ENCODE measurements at places on chromosomes 16 and 17. TPM values are rescaled to one million over a fixed set of nuclear protein-coding genes. Genes with fewer than 3 reads are reported as not detected.
A peak's percentile ranks its signal among the peaks of the same experiment; 100 is the strongest.

- no peak overlapping the region for H3K4me3 ChIP-seq
- no peaks in the 10 kb centered on the region for H3K36me3 ChIP-seq
- DNase-seq = peak; percentile 68
- no peak overlapping the region for H3K27ac ChIP-seq
- no peaks in the 10 kb centered on the region for H3K27me3 ChIP-seq
These were observed 188.2 kb downstream of the FTO start for GRCh38 chr16:53892155-53892554.

DNA sequence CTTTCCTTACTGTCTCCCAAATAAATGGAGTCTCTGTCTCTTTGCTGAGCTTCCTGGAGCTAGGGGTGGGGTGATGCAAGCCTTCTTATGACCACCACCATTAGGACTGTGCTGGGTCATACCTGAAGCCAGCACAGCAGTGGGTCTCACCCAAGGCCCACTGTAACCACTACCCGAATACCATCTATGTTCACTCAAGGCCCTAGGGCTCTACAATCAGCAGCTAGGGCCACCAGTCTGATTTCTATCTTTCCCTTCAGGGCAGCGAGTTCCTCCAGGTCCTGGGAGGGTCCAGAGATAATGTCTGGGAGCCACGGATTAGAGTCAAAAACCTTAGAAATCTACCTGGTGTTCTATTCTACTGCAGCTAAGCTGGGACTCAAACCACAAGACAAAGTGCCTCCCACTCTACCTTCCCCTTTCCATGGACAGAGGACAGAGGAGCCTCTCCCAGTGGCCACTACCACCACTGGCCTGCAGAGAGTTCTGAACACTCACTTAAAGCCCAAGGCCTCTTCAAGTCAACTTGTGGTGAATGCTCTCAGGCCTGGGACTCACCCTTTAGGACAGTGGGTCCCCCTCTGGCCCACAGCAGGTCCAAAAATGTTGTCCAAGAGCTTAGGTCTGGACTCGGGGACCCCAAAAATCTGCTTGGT, 10.9 kb upstream of the TMEM219 start:
- no peak for DNase-seq
- H3K4me3 ChIP-seq = no peak overlapping the region
- no peaks in the 10 kb centered on the region for H3K4me1 ChIP-seq
- H3K27ac ChIP-seq = no peak overlapping the region
- no peaks in the 10 kb centered on the region for H3K27me3 ChIP-seq

GRCh38 chr17:14123619-14124278, 54.4 kb downstream of the COX10 start:
- H3K36me3 ChIP-seq = no peaks in the 10 kb centered on the region
- no peaks in the 10 kb centered on the region for H3K4me1 ChIP-seq
- no peak for DNase-seq
- no peaks in the 10 kb centered on the region for H3K27me3 ChIP-seq

The APOBR gene
- total RNA-seq = not detected

The TBC1D3K gene
- total RNA-seq = not detected

The ZPBP2 gene
- not detected for total RNA-seq

The ANKS4B gene
- total RNA-seq = 0.22 TPM

GRCh38 chr16:21684199-21684598, 20.4 kb downstream of the OTOA start:
- DNase-seq = peak; percentile 33
- H3K27ac ChIP-seq = no peak overlapping the region
- H3K4me3 ChIP-seq = no peak overlapping the region
- H3K4me1 ChIP-seq = no peaks in the 10 kb centered on the region
- no peaks in the 10 kb centered on the region for H3K27me3 ChIP-seq
